ENCODE measurements at places on chromosomes 4 and X. TPM values are rescaled to one million over a fixed set of nuclear protein-coding genes. Genes with fewer than 3 reads are reported as not detected.

GRCh38 chr4:7768736-7769135 is 170.9 kb downstream of the AFAP1 start:
- DNase-seq: no peak

- no peak for DNase-seq
Observed at GRCh38 chr4:110163327-110164069, 34.9 kb downstream of the ELOVL6 start.

- DNase-seq: no peak
Observed at GRCh38 chr4:61527888-61528287, 327.8 kb downstream of the ADGRL3 start.

Gene NLRP2B
- 0.05 TPM for total RNA-seq

DNA sequence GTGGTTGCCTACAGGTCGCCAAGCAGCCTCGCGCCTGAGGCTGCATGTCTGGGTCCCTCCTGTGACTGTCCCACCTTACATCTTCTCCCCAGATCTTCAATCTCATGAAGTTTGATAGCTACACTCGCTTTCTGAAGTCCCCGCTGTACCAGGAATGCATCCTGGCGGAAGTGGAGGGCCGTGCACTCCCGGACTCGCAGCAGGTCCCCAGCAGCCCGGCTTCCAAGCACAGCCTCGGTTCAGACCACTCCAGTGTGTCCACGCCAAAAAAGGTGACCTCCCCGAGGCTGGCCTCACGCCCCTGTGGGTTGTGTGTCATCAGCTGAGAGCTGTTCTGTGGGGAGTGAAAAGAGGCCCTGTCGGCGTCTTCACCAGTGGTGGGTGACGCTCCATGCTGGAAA is 24.9 kb upstream of the HGFAC start:
- DNase-seq: no peak

Gene HAND2
- 8.9 TPM for total RNA-seq

- no peak for DNase-seq
Observed at GRCh38 chr4:41622787-41623186, 84.8 kb downstream of the LIMCH1 start.

GRCh38 chr4:138751309-138751708 is 264.3 kb upstream of the NOCT start:
- no peak for DNase-seq

Gene ADGRG4
- 0.13 TPM for total RNA-seq

GRCh38 chrX:24956828-24957227 is 58.9 kb downstream of the ARX start:
- no peak for DNase-seq

- no peak for DNase-seq
Observed at GRCh38 chrX:17380221-17380620, 5.2 kb downstream of the NHS start.

- DNase-seq: no peak
Observed at GRCh38 chr4:7871356-7871755, 68.3 kb downstream of the AFAP1 start.

Gene FAT4
- 3.9 TPM for total RNA-seq
